ENCODE measurements at places on chromosomes 6 and 20.

DNA sequence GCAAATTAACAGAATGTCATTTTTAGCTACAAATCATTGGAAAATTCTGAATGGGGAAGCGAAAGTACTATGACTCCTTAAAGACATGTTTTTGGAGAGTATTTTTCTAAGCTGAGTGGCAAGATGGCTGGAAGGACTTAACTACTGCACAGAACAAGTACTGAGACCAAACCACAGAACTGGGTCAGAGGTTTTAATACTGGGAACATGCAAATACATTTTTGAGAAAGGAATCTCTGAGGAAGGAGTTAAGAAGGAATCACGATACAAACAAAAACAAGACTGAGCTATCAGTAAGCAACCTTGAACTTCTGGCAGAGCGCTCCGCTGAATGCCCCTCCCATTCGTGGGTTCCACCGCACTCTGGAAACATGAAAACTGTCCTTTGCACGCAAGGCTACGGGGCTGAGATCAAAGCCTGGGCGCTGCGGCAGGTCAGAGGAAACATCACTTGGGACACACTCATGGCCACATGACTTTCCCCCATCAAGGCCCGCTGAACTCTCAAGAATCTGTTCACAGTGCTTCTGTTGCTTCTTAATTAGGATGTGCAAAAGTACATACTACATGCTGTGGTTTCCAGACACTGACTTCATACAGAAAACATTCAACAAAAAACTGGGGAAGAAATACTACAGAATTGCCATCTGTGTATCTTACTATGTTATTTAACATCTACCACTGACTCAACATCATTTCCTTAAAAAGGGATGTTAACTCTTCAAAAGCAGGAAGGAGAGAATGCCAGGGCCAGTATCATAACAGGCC, 27.8 kb downstream of the SLC23A2 start:
- DNase-seq, result peak; percentile 85

GRCh38 chr6:139942331-139942730, 567.9 kb upstream of the CITED2 start:
- no peak for DNase-seq

DNA sequence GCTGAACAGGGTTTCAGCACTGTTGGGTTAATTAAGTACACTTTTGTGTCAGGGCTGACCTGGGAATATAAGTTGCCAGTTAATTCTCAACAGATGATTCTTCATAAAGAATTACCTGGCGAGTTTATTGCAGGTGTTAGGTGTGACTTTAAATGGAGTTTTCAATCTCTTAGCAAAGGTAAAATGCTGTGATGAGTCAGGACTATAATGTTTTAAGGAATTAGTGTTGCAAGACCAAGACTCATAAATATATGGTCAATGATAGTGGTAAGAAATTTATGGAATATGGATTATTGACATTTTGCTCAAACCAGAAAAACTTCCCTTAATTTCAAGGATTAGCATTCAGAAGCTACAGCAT, 50.0 kb upstream of the PLCG1 start:
- DNase-seq, result no peak

DNA sequence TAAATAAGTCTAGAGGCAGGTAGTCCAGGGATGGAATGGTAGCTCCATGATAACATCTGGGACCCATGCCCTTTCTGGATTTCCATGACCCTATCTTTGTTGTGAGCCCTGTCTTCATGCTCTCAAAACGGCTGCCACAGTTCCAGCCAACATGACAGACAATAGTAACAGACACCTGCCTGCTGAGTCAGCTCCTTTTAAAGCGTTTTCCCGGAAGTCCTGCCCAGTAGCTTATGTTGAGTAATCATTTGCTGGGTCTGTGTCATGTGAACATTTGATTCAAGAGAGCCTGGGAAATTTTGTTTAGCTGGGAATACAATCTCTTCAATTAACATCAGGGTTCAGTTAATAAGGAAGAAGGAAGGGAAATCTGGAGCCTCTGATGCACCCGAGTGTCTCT, 262.2 kb upstream of the SULF2 start:
- no peak for DNase-seq

DNA sequence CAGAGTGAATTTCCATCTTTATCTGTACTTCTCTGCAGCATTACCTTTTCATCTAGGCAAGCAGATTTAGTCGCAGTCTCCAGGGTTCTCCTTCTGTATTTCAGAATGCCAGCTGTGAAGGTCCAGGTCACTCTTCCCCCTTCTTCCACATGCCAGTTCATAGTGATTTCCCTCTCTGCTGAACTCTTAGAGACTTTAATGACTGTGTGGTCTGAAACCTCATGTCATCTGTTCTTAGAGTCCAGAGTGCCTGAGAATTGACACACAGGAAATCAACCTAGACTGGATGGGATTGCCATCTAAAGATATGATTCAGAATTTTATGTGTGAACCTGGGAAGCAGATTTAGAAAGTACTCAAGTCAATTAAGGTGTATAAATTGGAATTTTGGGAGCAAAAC, 248.1 kb downstream of the TPBG start:
- DNase-seq, result no peak

GRCh38 chr6:31485055-31485454, 12.9 kb upstream of the MICB start:
- peak; percentile 54 for DNase-seq

DNA sequence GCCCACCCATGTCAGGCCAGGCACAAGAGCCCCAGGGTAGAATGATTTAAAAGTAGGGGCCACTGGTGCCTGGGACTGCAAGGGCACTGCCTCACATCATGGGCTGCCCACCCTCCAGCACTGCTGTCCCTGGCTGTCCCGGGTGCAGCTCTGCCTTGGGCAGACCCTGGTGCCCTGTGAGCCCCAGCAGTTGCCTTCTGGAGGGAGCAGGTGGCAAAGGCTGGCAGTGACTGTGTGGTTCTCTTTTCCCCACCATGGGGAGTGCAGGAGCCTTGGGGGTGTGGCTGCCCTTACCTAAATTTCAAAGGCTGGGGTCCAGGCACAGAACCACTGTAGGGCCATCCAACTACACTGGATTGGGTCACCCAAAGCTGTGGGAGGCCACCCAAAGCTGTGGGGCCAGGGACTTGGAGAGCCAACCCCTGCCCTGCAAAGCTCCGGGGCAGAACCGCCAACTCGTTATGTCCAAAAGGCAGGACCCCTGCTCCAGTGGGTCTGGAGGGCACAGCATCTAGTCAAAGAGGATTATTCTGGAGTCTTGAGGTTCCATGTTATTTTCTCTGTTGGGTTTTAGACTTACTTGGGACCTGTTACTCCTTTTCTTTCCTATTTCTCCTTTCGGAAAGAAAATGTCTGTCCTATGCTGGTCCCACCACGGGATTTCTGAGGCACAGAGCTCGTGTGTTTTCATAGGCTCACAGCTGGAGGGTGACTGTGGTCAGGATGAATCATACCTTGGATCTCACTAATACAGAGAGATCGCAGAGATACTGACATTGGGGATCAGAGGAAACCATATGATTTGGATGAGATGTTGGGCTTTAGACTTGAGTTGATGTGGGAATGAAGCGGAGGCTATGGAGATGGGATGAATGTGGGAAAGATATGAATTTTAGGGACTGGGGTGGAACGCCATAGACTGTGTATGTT, 65.3 kb downstream of the RAMACL start:
- peak; percentile 33 for DNase-seq

DNA sequence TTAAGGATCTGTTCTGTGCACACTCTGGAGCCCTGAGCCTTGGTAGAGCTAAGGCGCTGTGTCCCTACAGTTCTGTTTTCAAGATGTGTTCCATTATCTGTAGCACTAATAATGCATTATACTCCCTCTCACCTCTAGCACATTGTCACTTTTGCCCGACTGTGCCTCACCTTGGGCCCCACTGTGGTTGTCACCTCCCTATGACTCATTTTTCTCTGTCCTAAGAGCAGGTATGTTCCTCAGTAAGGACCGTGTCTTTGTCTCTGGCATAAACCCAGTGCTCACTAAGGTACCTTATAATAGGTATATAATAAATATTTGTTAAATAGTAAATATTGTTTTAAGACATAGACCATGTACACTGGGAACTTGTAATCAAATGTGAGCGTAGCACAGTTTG, 942.5 kb upstream of the CITED2 start:
- no peak for DNase-seq

GRCh38 chr6:13697857-13698256, 13.8 kb downstream of the RANBP9 start:
- DNase-seq, result no peak

DNA sequence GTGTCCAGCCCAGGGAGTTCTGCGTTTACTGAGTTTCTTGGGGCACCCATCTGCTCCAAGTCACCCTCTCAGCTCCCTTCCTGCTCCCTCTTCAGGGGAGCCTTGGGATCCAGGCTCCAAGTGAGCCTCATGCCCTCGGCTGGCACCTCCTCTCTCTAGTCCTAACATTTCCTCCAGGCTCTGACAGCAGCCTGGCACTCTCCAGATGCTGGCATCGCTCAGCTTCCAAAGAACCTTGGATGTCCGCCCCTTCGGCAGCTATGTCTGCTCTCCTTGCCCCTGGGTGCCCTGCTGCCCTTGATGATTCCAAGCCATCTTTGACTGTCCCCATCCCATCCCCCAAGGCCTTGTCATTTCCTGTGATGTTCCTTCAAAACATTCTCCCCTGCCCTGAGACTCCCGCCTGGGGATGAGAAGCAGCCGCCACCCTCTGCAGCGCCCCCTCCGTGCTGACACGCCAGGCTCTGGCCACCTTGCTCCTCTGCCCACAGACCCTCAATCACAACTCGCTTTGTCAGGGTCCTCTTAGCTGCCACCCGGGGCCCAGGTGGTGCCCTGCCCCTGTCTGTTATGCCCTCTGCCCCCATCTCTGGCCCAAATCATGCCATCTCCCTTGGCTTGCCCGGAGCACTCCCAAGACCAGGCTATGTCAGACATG, 6.6 kb upstream of the GFRA4 start:
- DNase-seq, result no peak

DNA sequence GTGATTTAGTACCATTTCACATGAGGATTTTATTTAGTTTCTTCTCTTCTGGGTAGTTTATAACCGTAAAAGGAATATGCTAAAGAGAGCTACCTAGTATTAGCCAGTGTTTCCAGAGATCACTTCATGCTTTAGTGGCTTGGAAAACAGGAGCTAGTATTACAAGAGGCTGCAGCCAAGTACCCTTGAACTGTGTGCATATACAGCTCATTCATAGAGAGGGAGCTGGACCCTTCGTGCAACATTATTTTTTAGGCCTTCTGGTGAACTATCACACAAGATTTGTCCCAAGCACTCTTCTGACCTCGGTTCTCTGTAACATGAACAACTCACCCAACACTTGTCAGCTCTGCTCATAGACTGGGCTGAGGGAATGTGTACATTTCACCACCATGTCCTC, 74.9 kb upstream of the RIN2 start:
- DNase-seq, result no peak

DNA sequence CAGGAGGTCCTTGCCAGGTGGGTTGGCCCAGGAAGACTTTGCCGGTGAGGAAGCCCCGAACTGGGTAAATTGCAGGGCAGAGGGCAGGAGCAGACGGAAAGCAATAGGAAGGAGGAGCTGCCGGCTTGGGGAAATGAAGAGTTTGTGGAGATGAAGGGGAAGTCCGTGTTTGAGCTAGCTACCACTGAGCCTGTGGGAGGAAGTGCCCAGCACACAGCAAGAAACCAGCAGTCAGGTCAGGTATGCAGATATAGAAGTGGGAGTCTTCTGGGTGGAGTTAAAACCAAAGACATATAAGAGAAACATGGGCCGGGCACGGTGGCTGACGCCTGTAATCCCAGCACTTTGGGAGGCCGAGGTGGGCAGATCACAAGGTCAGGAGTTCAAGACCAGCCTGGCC, 34.7 kb downstream of the CD24 start:
- no peak for DNase-seq

- no peak for DNase-seq
Measured at GRCh38 chr20:7144464-7144863, 377.0 kb downstream of the BMP2 start.

DNA sequence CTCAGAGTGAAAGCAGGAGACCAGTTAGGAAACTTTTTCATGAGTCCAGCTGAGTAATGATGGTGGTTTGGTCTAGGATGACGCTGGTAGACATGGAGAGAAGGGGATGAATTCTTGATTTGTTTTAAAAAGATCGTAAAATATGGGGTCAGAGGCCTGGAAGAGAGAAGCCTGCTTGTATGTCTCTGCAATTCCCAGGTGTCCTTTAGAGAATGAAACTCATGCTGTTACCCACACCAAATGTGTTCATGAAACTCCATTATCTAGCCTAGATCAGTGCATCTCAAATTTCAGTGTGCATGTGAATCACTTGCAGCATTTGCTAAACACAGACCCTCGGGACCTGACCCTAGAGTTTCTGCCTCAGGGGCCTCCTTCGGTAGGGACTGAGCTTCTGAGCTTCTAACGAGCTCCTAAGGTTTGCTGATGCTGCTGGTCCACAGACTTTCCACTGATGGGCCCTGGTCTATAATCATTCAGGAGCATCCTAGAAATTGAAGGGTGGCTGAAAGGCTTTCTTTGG, 302.0 kb upstream of the PLCB4 start:
- DNase-seq, result no peak

- peak; percentile 11 for DNase-seq
Measured at GRCh38 chr6:90131125-90131524, 165.5 kb downstream of the BACH2 start.

- no peak for DNase-seq
Measured at GRCh38 chr6:76840041-76840745, 623.1 kb downstream of the HTR1B start.

DNA sequence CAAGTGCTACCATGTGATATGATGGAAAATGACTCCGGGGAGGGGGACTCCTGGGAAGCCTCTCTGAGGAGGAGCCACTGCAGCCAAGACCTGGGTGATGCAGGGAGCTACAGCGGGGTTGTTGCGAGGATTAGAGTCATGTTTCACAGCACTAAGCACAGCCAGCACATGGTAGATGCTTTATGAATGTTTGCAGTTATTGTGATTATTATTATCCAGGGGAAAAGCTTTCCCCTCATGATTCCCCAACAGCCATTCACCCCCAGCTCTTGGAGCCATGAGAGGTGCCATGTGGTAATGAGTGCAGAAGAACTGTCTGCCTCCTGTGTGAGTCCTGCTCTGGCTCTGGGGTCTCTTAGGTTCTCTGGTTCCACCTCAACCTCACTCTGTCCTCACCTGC, 39.9 kb downstream of the RSPO4 start:
- DNase-seq, result no peak

DNA sequence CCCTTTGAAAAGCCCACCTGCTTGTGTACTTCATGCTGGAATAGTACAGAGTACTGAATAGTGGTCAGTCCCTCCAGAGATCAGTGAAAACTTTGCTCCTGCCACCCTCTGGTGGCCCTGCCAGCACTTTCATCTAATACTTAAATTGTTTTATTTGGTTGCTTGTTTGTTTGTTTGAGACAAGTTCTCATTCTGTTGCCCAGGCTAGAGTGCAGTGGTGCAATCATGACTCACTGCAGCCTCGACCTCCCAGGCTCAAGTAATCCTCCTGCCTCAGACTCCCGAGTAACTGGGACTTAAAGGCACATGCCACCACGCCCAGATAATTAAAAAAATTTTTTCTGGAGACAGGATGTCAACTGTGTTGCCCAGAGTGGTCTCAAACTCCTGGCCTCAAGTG, 9.1 kb downstream of the FAM83D start:
- DNase-seq, result no peak

GRCh38 chr6:81606965-81607381, 145.5 kb downstream of the TENT5A start:
- DNase-seq, result peak; percentile 80

GRCh38 chr6:72149715-72150114, 263.4 kb downstream of the RIMS1 start:
- peak; percentile 2 for DNase-seq
